ENCODE measurements at places on chromosomes 13 and 19.

DNA sequence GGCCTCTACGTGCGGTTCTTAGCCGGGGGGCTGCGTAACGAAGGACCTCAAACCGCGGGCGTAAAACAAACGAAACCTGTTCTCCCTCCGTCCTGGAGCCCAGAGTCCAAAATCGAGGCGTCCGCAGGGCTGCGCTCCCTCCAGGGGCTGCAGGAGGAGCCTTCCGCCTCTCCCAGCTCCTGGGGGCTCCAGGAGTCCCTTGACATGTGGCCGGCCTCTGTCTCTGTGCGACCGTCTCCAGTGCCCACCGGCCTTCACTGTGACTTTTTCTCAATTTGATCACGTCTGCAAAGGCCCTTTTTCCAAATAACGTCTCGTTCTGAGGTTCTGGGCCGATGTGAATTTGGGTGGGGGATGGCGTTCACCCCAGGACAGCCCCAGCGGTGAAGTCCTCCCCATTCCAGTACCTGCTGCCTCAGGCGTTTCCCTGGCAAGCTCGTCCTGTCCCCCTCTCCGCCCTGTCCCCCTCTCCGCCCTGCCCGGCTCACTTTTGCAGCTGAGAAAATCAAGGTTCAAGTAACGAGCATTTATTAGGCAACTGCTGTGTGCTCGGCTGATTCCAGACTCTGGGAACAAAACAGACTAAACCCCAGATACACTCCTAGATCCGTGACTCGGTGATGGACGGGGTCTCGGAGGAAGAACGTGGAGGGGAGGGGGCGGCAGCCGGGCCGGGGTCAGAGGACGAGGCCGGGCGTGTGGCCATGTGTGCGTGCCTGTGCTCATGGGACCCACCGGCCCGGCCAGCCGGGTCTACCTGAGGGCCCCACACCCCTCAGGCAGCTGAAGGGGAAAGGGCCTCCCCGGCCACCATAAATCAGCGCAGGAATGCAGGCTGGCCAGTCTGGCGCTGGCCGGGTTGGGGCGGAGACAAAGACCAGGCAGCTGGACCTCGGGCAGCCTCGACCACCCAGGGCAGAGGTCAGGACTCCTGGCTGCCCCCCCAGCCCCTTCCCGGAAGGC lies 28.1 kb upstream of the WDR18 start:
- DNase-seq: no peak

GRCh38 chr13:79034341-79034740 lies 371.7 kb downstream of the RBM26 start:
- no peak for DNase-seq

GRCh38 chr13:74755065-74755464 lies 620.9 kb upstream of the KLF12 start:
- DNase-seq: no peak

DNA sequence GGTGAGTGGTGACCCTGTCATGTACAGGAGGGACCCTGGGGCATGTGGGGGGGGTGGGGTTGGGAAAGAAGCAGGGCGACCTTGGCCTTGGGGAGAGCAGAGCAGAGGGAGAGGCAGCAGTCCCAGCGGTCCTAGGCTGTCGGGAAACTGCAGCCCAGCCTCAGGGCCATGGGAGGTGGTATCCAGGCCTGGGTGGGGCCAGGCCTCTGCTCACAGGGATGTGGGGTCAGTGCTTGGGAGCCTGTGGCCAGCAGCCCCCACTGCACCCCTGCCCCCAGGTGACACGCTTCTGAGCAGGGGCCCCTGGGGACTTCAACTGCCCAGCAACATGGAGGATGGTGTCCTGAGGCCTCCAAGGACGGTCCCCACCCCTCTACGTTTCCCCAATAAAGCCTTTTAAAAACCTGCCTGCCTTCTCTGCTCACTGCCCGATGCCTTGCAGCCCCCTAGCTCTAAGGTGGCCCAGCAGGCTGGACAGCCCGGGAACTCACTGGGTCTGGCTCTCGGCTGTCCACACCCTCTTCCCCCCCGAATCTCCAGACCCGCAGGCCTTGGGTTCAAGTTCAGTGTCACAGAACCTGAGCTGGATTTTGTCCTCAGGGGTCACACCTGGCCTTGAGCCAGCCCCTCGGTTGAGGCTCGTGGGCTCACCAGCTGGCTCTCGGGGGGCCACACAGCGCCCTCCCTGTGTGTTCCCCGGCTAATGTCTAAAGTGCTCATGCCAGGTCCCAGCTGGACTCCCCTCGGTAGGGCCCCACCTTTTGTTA lies 6.9 kb downstream of the PNKP start:
- no peak for DNase-seq

DNA sequence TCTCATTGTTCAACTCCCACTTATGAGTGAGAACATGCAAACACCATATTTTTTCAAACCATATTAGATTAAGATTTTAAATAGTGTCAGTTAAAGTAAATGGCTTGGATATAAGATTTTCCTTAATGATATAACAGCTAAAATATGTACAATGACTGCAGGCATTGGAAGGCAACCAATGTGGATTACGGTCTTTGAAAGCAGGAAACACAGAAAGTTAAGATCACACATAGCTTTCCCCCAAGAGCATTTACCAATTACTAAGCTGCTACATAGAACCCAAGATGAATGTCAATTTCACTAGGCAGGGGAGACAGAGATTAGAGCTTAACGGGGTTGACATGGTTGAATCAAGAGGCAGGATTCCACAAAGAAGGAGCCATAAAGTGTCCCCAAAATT lies 173.2 kb upstream of the TRPC4 start:
- DNase-seq: no peak

- DNase-seq: no peak
Observed at GRCh38 chr13:111043575-111043982, 71.5 kb upstream of the ARHGEF7 start.

DNA sequence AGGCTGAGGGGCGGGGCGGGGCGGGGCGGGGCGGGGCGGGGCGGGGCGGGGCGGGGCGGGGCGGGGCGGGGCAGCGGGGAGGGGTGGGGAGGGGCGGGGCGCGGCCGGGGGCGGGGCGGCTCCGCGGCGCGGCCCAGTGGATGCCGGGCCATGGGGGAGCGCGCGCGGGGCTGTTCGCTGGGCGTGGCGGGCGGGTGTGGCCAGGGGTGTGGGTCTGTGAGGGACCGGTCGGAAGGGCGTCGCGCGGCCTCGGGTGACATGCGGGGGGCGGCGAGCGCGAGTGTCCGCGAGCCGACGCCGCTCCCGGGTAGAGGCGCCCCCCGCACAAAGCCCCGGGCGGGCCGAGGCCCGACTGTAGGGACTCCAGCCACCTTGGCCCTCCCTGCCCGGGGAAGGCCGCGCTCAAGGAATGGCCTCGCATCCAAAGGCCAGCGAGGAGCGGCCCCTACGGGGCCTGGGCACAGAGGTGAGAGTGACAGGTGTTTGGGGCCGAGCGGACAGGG lies at the start of gene ZFP28:
Gene ZFP28, plus strand, starts transcription at position 188 of the 503 bp plus-strand sequence. Its CDS starts 71 bp downstream, at position 259.
- no peak for DNase-seq

GRCh38 chr13:43042410-43042921 lies 19.1 kb downstream of the DNAJC15 start:
- DNase-seq: no peak

GRCh38 chr13:41465241-41465847 lies 8.0 kb downstream of the RGCC start:
- no peak for DNase-seq

DNA sequence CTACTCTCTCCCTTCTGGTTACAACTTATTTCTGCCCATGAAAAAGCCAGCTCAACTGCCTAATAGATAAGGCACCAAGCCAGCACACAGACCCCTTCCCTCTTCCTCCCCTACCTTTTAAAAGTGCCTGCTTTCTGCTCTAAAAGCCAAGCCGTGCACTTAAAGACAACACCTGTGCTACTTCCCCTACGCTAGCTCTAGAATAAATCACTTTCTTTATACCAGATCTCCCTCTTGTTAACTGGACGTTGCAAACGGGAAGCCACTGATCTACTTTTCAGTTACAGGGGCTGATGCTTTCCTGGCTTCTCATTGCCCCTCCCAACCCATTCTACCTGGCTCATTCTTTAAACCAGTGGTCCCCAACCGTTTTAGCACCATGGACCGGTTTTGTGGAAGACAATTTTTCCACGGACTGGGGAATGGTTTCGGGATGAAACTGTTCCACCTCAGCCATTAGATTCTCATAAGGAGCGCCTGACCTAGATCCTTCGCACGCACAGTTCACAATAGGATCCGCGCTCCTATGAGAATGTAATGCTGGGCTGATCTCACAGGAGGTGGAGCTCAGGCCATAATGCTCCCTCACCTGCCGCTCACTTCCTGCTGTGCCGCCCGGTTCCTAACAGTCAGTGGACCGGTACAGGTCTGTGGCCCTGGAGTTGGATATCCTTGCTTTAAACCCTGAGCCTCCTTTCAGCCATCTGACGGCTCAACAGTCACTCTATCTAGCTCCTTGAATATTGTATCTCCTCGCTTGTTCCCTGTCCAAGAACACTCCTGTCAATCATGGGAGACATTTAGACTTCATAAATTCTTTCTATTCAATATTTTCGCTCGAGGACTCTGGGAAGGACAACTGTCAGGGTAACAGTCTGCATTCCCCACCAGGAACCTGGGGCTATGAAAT lies 841 bp upstream of the ZNF223 start:
- no peak for DNase-seq

- DNase-seq: no peak
Observed at GRCh38 chr19:17942582-17943273, 9.9 kb downstream of the CCDC124 start.

- no peak for DNase-seq
Observed at GRCh38 chr13:74767050-74767449, 632.8 kb upstream of the KLF12 start.

- DNase-seq: no peak
Observed at GRCh38 chr13:48783695-48784230, 130.0 kb downstream of the CYSLTR2 start.

- DNase-seq: peak; percentile 5
Observed at GRCh38 chr13:44523146-44524015, 52.7 kb downstream of the TSC22D1 start.

Data from COLO829 (cell line).